ENCODE measurements at places on chromosomes 4 and X.

- no peak for DNase-seq
Observed at GRCh38 chr4:97104006-97104405, 1039.3 kb downstream of the STPG2 start.

GRCh38 chr4:165906272-165906671 is 33.2 kb downstream of the TLL1 start:
- no peak for DNase-seq

- DNase-seq, result no peak
Observed at GRCh38 chrX:18833071-18833731, 125.8 kb downstream of the PPEF1 start.

GRCh38 chr4:55866290-55866907 is 13.0 kb downstream of the EXOC1 start:
- DNase-seq, result no peak

GRCh38 chr4:135177321-135177720 is 975.7 kb upstream of the PABPC4L start:
- no peak for DNase-seq

DNA sequence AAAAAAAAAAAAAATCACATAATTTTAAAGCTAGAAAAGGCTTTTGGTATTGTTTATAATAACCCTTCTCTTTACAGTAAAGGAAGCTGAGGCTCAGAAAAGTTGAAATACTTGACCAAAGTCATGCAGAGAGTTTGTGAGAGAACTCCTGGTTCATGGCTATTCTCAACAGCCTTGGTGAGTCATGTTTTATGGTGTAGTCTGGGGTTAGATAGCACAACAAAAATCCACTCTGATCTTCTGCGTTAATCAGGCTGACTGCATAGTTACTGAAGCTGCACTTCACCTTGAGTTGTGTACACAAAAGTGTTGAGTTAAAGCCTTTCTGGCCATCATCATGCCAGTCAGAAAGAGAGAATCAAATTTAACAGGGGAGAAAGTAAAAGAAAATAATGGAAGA is 19.3 kb upstream of the SFRP2 start:
- no peak for DNase-seq

- DNase-seq, result no peak
Observed at GRCh38 chr4:63831590-63832155, 577.6 kb downstream of the TECRL start.

- no peak for DNase-seq
Observed at GRCh38 chr4:36388710-36389109, 107.3 kb downstream of the DTHD1 start.

All from GM18507 (cell line).